Pulmonary artery endothelial cell (primary cell): ENCODE measurements at places on chromosomes 13 and 19. TPM values are rescaled to one million over a fixed set of nuclear protein-coding genes. Genes with fewer than 3 reads are reported as not detected.

PTPRS gene
- 11.9 and 28.0 TPM in 2 replicates for total RNA-seq

LRRC63 gene
- total RNA-seq: 0.07 TPM in 1 of 2 replicates, not detected in the other

ZNF471 gene
- 1.8 and 2.9 TPM in 2 replicates for total RNA-seq

ZNF793 gene
- total RNA-seq: 0.13 and 2.0 TPM in 2 replicates

ZMYM2 gene
- 49.8 and 53.2 TPM in 2 replicates for total RNA-seq

PTH2 gene
- not detected in 2 replicates for total RNA-seq

ZNF71 gene
- 10.8 and 12.4 TPM in 2 replicates for total RNA-seq

CD79A gene
- not detected in 2 replicates for total RNA-seq

TEKTIP1 gene
- total RNA-seq: not detected in 2 replicates

KASH5 gene
- total RNA-seq: not detected in 2 replicates

ZNF90 gene
- total RNA-seq: 0.66 and 1.8 TPM in 2 replicates

USP12 gene
- 34.2 and 40.7 TPM in 2 replicates for total RNA-seq

SLC5A5 gene
- not detected in 2 replicates for total RNA-seq

FOXO1 gene
- total RNA-seq: 23.5 and 25.2 TPM in 2 replicates

HIF3A gene
- 4.6 and 5.3 TPM in 2 replicates for total RNA-seq

BCKDHA gene
- 33.8 and 74.5 TPM in 2 replicates for total RNA-seq

FCAR gene
- total RNA-seq: not detected in 2 replicates

LRRC4B gene
- total RNA-seq: 0.07 TPM in 1 of 2 replicates, not detected in the other

ZNF829 gene
- total RNA-seq: 1.3 and 2.5 TPM in 2 replicates

GSX1 gene
- total RNA-seq: not detected in 2 replicates

SUGP2 gene
- 17.5 and 29.4 TPM in 2 replicates for total RNA-seq

ALKBH7 gene
- total RNA-seq: 15.8 and 26.6 TPM in 2 replicates

C19orf73 gene
- total RNA-seq: 0.73 and 1.2 TPM in 2 replicates
